ENCODE measurements at places on chromosomes 16 and 17. TPM values are rescaled to one million over a fixed set of nuclear protein-coding genes. Genes with fewer than 3 reads are reported as not detected.

Gene TMEM235
- not detected for total RNA-seq

Gene ACSM2A
- total RNA-seq: not detected

Gene ALDH3A1
- total RNA-seq: not detected

Gene IGSF6
- not detected for total RNA-seq

Gene ZNF668
- 12.3 TPM for total RNA-seq

Gene SLC13A2
- total RNA-seq: not detected
